ENCODE measurements at places on chromosomes 3 and 15.
A peak's percentile ranks its signal among the peaks of the same experiment; 100 is the strongest.

GRCh38 chr3:9198261-9198660 lies 51.2 kb downstream of the SRGAP3 start:
- DNase-seq = no peak

- DNase-seq = no peak
Measured at GRCh38 chr3:189937302-189938127, 183.2 kb downstream of the P3H2 start.

- peak; percentile 56 for DNase-seq
Measured at GRCh38 chr15:77004189-77004588, 9.3 kb downstream of the PSTPIP1 start.

GRCh38 chr15:34993877-34994276 lies 5.8 kb upstream of the ZNF770 start:
- no peak for DNase-seq

- no peak for DNase-seq
Measured at GRCh38 chr3:87354398-87354797, 78.0 kb upstream of the POU1F1 start.

GRCh38 chr3:72961752-72962151 lies 34.9 kb upstream of the PPP4R2 start:
- no peak for DNase-seq

DNA sequence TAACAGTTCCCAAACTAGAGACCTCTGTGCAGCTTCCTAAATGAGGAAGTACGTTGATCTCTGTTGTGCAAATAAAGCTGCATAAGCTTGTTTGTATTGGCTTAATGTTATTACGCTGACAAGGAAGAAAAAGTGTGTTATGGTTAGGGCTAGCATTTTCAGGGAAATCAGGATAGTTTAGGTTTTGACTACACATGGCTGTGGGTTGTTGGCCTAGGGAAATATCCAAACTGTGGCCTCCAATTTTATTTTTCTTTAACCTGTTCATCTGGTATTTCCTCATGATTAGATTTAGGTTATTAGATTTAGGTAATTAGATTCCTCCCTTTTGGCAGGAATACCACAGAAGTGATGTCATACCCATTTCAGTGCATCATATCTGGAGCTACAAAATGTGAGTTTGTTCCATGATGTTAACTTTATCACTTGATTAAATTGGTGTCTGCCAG lies 8.7 kb upstream of the MCCC1 start:
- DNase-seq = no peak

GRCh38 chr3:141913150-141913811 lies 36.8 kb downstream of the ATP1B3 start:
- DNase-seq = no peak

All from lower leg skin (tissue), 4 donors.